Common myeloid progenitor, CD34-positive (primary cell): ENCODE measurements at places on chromosomes 1 and 21.

- DNase-seq, result no peak
These were observed 5.4 kb downstream of the SOAT1 start for GRCh38 chr1:179298952-179299351.

- no peak for DNase-seq
These were observed 77.6 kb downstream of the RPS6KA1 start for GRCh38 chr1:26607186-26607585.

- no peak for DNase-seq
These were observed 17.8 kb upstream of the RSBN1 start for GRCh38 chr1:113830039-113830438.

GRCh38 chr1:12172042-12172851 is 5.5 kb downstream of the TNFRSF1B start:
- peak; percentile 40 for DNase-seq

DNA sequence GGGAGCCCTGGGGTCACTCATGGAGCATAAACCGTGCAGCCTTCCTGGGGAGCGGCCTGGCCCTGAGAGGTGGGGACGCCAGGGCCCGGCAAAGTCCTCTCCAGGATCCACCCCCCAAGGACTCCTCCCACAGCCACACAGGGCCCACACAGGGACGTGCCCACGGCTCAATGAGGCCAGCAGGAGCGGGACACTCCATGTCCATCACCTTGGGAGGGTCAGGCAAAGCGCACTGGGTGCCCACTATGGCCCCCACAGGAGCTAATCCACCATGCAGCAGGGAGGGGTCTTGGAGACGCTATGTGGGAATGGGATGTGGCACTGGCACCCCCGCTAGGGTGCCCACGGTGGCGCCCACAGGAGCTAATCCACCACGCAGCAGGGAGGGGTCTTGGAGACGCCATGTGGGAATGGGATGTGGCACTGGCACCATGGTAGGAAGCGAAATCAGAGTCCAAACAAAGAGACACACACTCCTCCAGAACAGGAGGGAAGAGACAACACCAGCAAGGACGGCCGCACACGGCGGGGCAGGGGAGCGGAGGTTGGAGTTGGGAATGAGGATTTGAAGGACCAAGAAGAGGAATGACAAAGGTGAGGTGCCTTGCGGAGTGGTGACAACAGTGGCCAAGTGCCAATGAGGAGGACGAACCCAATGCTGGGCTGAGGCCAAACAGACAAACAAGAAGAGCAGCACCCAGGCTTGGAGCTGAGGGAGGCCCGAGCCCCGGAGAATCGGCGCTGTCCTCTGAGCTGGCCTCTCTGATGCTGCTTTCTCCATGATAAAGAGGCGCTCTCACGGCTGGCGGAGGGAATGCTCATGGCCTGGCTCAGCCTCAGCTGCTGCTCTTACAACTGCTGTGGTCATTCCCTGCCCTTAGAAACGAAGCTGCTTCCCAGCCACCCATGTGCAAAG is 18.1 kb upstream of the SLC19A1 start:
- DNase-seq, result no peak

- no peak for DNase-seq
These were observed 438.1 kb downstream of the LMO4 start for GRCh38 chr1:87766737-87767136.

GRCh38 chr21:46459356-46460112 is 843 bp downstream of the DIP2A start:
- peak; percentile 37 for DNase-seq

DNA sequence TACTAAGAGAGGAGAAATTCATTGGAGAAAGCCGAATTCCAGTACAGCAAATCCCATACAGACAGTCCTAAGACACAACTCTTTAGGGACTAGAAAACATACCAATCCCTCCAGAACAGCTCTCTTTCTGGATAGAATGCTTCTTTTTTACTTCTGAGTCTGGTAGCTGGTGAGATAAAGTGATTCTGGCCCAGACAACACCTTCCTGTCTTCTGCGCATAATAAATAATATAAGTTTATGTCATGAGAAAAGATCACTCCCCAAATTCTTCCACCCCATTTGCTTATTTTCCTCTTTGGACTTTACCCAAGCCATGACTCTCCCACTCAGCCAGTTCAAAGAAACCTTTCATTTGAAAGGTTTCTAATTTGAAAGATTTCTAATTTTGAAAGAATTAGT is 98.4 kb downstream of the EDEM3 start:
- no peak for DNase-seq

- DNase-seq, result no peak
These were observed 18.6 kb downstream of the GNAI3 start for GRCh38 chr1:109566982-109567381.
